ENCODE measurements at places on chromosomes 16 and 17. TPM values are rescaled to one million over a fixed set of nuclear protein-coding genes. Genes with fewer than 3 reads are reported as not detected.

GRCh38 chr16:1960665-1961630, 1.6 kb downstream of the NDUFB10 start:
- no peak for DNase-seq

- DNase-seq: peak; percentile 8
Observed at GRCh38 chr17:77840513-77841165, 117.9 kb upstream of the TNRC6C start.

GRCh38 chr16:31480851-31481536, 1.9 kb upstream of the SLC5A2 start:
- no peak for DNase-seq

DNA sequence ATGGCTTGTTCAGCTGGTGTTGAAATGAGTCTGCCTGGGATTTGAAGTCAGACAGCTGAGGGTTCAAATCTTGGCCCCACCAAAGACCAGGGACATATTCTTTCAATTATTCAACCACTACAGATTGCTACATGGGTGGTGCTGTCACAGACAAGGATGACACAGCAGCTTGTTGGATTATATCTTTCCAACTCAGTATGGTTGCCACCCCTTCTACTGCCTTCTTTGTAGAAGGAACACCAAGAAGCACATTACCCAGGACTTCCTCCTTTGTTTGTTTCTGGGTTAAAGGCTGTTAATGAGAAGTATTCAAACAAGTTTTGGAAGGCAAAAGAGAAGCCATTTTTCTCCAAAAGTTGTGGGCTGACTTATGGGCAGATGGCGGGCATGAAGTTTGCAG, 78.6 kb downstream of the COPRS start:
- no peak for DNase-seq

Gene CCL22
- total RNA-seq: 0.13 TPM

Gene MYL4
- total RNA-seq: 3.9 TPM

- DNase-seq: peak; percentile 74
Observed at GRCh38 chr16:27723711-27724481, 174.0 kb downstream of the KATNIP start.

GRCh38 chr17:75404223-75404730, 1.2 kb downstream of the GRB2 start:
- peak; percentile 74 for DNase-seq

GRCh38 chr16:57838161-57838560, 35.9 kb upstream of the KIFC3 start:
- DNase-seq: no peak

- DNase-seq: no peak
Observed at GRCh38 chr17:66807182-66807581, 27.7 kb upstream of the CACNG5 start.

- DNase-seq: no peak
Observed at GRCh38 chr16:77037696-77038347, 153.2 kb upstream of the MON1B start.

Data from sciatic nerve (tissue), 2 donors.